ENCODE measurements at places on chromosomes 12 and 14. TPM values are rescaled to one million over a fixed set of nuclear protein-coding genes. Genes with fewer than 3 reads are reported as not detected.

DPPA3 gene
- total RNA-seq, result not detected

HCAR2 gene
- not detected for total RNA-seq

ITGB7 gene
- 1.5 TPM for total RNA-seq

DGLUCY gene
- 62.2 TPM for total RNA-seq

LHX5 gene
- not detected for total RNA-seq

All from aortic smooth muscle cell (primary cell).